Kasumi-1 (cell line): ENCODE measurements at places on chromosomes 1 and 21.

DNA sequence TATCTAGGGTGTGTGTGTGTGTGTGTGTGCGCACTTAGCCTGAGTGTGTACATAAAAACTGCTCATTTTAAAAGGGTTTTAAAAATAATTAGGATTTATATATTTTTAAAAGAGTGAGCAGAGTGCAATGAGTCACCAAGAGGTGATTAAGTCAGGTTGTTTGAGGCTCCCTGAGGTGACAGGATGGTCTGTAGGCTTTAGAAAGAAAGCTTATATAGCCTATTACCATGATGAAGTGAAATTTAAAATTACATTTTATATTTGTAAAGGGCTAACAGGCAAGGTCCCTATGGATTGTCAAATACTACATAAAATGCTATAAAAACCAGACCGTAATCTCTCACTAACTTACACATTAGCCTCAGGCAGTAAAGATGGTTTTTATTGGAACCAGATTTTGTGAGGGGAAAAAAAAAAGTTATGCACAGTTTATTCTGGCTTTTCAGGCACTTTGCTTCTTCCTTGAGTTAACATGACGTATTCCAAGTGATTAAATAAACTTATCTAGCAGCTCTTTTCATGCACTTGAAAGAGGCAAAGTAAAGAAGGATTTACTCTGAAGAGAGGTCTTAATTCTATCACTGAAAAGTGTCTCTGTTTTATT lies 711.7 kb upstream of the PTBP2 start:
- DNase-seq, result no peak

DNA sequence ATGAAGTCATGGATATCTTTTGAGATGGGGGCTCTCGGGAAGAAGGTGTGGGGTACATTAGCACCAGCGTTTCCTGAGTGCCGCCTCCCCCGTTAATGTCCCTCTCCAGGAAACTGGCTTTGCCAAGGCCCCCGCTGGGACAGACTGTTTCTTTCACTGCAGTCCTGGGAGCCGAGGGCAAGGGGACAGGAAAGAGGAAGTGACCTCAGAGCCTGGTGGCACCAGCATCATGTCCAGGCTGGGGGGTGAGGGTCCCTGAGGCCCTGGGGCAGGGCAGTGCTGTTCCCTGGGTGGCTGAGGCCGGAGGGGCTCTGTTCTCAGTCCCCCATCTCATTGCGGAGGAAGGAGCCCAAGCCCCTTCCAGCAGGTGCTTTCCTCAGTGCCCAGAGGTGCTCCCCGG lies 5.8 kb downstream of the PFKL start:
- no peak for DNase-seq

DNA sequence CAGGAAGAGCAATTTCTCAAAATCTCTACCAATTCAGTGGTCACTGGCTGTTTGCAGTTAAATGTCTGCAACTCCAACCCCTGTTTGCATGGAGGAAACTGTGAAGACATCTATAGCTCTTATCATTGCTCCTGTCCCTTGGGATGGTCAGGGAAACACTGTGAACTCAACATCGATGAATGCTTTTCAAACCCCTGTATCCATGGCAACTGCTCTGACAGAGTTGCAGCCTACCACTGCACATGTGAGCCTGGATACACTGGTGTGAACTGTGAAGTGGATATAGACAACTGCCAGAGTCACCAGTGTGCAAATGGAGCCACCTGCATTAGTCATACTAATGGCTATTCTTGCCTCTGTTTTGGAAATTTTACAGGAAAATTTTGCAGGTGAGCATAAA lies 167.2 kb downstream of the CRB1 start:
- DNase-seq, result no peak

GRCh38 chr21:23475281-23476219 lies 2131.7 kb downstream of the MRPL39 start:
- no peak for DNase-seq

DNA sequence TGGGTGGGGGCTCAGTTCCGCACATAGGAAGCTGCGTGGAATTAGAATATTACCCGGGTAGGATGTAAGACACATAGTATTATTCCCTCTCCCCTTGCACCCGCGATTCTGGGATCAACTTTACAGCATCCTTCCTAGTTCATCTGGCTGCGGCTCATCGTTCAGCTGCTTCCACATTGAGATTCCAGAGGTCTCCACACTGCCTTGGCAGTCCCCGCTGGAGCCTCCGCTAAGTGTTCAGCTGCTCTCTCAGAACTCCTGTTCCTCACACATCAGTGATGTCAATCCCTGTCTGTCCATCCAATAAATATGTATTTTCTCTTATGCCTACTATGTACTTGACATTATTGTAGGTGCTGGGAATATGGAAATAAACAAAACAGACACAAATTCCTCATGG lies 135.6 kb upstream of the SYT6 start:
- no peak for DNase-seq

DNA sequence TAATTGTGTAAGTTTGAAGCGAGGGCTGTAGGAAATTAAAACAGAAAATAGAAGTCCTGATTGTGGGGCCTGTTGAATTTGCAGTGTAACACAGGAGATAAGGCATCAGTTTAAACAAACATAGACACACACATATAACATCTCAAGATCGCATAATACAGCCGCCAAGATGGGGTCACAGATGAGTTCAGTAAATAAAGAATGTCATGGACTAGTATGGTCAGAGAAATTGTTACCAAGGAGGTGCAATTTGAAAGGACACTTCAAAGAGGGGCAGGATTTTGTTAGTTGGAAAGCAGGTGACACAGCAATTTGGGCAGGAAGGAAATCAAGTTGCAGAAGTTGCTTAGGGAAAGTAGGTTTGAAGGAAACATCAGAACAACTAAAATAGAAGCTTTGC lies 450.0 kb downstream of the USP25 start:
- no peak for DNase-seq

DNA sequence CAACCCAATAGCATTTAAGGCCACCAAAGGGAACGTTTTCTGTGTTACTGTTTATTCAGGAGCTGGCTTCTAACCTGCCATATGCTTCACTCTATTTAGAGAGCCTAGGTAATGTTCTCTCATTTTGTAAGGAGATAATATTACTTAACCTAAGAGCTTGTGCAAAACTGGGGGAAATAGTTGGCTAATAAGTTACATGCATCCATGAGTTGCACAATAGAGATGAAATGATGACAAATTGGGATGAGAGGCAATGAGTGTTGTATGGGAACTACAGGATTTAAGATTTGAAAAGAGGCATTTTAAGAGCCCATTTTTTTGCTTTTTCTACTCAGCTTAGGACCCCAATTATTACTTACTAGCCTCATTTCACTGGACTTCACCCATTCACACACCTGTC lies 151.0 kb downstream of the ST6GALNAC3 start:
- DNase-seq, result no peak

DNA sequence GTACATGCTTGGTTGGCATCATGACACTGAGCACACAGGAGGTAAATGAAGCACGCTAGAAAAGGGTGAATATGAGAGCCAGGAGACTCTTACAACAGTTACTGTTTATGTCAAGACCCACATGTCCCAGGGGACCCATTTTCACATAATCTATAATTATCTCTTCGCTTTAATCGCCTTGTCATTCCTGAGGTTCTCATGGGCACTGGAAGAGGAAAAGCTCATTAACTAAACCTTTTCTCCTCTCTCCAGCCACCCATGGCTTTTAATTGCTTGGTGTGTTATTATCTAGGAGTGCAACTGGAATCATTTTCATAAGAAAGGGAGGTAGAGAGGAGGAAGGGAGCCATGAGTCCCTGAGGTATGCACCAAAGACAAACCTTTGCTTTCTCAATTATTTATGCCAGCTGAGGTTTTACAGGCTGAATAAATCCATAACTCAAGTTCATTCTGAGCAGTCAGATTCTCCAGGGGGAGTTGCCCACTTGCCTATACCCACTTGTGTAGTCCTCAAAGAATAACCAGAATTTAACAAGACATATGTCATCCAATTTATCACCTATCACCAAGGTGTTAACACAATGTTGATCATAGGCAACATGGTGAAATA lies 77.4 kb downstream of the ACBD6 start:
- no peak for DNase-seq

DNA sequence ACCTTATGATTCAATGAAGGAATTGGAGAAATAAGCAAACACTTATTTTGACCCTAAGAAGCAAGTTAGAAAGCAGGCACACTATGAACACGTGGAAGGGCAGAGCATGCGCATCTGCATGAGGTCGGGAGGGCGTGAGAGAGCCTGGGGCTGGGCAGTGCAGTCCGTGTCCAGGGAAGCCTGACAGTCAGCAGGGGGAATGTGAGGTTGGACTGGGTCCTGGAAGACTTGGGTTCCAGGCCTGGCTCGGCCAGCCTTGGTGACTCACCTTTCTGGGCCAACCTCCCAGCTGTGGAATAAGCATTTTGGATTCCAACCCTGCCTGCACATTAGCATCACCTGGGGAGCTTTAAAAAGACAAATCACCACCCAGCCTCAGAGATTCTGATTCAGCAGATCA lies 26.6 kb upstream of the LMX1A start:
- no peak for DNase-seq

DNA sequence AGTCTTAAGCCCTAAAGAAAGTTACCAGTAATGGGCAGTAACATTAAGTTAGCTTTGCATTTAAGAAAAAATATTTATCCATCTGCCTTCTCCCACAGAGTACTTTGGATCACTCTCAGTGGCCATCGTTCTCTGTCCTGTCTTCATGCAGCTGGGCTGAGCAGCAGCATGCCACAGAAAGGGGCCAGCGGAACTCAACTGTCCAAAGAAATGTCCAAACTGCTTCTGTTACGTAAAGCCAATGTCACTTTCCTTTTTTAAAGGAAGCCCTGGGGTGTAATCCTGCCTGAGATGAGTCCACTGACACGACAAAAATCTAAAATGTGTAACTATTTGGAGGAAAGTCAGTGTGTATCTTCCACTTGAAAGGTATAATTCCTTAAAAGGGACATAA lies 291.6 kb downstream of the SMYD3 start:
- peak; percentile 9 for DNase-seq

GRCh38 chr1:114671011-114671938 lies 1.4 kb upstream of the DENND2C start:
- DNase-seq, result peak; percentile 77

- DNase-seq, result no peak
These were observed 10.3 kb upstream of the S100A7 start for GRCh38 chr1:153470707-153471106.

DNA sequence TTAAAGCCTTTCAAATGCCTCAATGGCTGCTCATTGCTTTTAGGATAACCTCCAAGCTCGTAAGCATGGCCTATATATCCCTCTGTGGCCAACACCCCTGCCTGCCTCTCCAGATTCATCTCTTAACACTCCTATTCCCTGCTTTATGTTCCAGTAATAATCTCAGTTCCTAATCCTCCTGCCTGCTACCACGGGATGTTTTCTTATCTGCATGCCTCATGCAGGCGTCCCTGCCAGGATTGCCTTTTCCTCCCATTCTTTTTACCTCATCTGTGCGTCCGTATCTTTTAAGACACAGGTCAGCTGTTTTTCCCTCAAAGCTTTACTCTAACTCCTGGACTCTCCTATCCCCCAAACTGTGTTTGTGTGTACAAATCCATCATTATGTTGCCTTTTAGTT lies 36.1 kb downstream of the ZBTB40 start:
- DNase-seq, result no peak

DNA sequence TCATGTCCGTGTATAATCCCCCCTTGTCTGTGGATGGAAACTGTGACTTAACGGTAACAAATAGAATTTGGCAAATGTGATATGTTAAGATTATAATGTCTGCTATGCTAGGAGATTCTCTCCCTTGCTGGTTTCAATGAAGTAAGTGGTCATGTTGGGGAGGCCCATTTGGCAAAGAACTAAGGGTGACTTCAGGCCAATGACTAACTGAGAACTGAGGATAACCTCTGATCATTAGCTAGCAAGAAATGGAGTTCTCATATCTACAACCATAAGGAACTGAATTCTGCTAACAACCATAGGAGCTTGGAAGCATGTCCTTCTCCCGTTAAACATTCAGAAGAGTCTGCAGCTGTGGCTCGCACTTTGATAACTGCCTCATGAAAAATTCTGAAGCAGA lies 2.3 kb downstream of the IFI44L start:
- DNase-seq, result no peak

DNA sequence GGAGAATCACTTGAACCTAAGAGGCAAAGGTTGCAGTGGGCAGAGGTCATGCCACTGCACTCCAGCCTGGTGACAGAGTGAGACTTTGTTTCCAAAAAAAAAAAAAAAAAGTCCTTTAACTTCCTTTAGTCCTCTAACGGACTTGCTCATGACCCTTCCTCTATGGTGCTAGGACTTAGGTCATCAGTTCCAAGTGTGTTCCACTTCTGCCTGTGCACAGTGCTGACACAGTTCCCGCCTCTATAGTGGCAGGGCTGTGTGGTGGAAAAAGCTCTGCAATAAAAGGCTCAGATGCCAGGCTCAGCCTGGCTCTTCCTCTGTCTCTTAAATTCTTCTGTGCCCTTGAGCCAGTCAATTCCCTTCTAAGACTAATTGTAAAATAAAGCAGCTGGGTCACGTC lies 22.0 kb downstream of the CC2D1B start:
- DNase-seq, result no peak

GRCh38 chr1:59475737-59476136 lies 178.8 kb downstream of the FGGY start:
- no peak for DNase-seq

- no peak for DNase-seq
These were observed 17.3 kb downstream of the PDPN start for GRCh38 chr1:13600762-13601453.

GRCh38 chr1:179228783-179229213 lies 679 bp downstream of the ABL2 start:
- DNase-seq, result peak; percentile 23

GRCh38 chr1:54241364-54241763 lies 41.4 kb downstream of the MRPL37 start:
- DNase-seq, result no peak

- peak; percentile 98 for DNase-seq
These were observed 114.9 kb downstream of the VPS13D start for GRCh38 chr1:12344596-12345349.

GRCh38 chr1:225835856-225836255 lies 25.9 kb downstream of the EPHX1 start:
- DNase-seq, result no peak

GRCh38 chr21:42337830-42338728 lies 12.7 kb downstream of the TFF2 start:
- DNase-seq, result peak; percentile 59

DNA sequence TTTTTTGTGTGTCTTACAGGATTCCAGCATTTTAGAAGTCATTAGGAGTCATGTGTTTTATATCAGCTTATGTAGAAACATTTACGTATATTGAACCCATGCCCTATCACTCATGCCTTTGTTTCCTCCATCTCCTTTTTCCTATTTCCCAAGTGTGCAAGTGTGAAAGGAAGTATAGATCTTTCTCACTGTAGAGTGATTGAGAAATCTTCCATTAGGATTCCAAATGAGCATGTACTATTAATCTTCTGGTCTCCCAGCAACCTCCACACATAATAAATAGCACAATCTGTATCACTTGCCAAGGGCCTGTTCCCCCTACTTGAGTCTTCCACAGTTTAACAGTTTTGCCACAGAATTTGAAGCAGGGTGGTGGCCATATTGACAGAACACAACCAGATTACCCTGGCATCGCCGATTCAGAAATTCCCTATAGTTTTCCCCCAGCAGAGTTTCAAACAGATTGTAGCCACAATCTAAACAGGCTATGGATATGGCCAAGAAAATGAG lies 1052.8 kb downstream of the TTLL7 start:
- DNase-seq, result no peak
